ENCODE measurements at places on chromosomes 2 and 18.

DNA sequence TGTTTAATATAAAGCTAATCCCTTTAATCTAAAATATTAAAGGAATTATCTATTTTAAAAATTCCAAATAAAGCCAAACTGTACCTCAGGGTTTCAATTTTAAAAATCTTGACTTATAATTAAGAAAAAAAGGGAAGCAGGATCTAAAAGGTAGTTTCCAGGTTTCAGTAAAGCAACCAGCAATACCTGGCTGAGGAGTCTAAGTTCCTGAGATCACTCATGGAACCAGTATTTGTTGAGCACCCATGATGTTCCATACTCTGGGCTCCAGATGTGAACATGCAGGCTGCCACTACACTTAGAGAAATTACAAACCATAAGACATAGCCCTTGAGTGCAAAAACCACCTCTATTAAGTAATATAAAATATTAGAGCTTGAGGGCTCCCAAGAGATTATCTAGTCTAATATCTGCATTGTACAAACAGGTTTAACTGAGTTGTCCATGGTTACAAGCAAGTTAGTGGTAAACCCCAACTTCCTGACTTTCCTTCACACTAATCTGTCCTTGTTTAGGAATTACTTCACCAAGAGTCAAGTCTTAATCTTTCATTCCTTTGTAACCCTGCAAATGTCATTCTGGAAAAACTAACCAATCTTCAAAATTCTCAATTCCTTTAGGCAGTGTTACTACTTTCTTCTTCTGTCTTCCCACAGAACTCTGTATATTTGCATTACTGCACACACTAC, 49.2 kb downstream of the CLASP1 start:
- DNase-seq: no peak

DNA sequence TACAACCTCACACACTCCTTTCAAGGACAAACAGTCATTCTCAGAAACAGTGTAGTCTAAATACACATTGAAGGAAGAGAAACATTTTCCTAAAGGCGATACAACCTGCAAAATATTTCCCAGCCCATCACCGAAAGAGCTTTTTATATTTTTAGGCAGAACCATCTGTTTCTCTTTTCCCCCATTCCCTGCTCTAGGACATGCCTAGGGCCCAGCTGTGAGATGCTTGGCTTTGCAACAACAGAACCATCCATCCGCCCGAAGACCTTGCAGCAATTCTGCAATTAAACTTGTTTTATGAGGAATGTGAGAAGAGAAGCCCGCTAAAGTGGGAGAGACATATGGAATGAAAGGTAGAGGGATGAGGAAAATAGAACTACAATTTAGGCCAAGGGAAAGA, 105.6 kb upstream of the RFX8 start:
- DNase-seq: no peak

GRCh38 chr2:222296911-222297599, 1.7 kb downstream of the PAX3 start:
- no peak for DNase-seq

GRCh38 chr2:36568516-36569246, 29.3 kb downstream of the FEZ2 start:
- no peak for DNase-seq

- no peak for DNase-seq
These were observed 42.4 kb downstream of the FAM168B start for GRCh38 chr2:131050896-131051295.

All from left hindlimb (tissue), 1 donor.